Left renal pelvis (tissue), 4 donors: ENCODE measurements at places on chromosomes 5 and 9. TPM values are rescaled to one million over a fixed set of nuclear protein-coding genes. Genes with fewer than 3 reads are reported as not detected.

FAM200C gene
- polyA plus RNA-seq: 15.8 TPM

- no peak for DNase-seq
Measured at GRCh38 chr5:44390351-44390750, 1.1 kb upstream of the FGF10 start.

DNA sequence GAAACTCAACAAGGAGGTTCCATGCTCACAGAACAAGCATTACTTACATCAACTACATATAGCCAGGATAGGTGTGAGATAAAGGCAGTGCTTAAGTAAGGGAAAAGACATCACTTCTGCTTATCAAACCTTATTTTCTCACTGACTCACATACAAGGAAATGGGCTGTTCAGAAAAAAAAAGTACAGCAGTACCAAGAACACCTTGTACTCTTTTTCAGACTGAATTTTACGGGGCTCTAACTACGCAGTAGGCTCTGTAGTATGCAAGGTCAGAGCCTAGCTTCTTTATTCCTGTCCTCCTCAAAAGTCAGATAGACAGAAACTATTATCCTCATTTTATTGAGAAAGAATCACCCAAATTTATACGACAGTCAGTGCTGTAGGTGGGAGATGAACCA is 5.8 kb downstream of the PSMB7 start:
- no peak for DNase-seq

DNA sequence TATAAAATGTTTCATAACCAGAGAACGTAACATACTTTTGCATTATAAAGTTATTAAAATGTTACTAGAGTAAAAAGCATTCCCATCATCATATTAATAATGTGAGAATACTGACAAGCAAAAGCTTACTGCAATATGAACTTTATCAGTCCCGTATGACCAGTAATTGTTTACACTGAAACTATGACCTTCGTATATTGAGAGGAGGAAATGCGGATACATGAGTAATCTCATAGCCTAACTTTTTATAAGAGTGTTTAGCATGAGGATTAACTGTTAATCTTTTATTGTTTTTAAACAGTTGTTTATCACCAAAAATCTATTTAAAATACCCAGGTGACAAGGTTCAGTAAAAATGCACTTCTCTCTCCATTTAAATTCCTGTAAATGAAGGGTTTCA is 272.4 kb downstream of the SLF1 start:
- no peak for DNase-seq

GRCh38 chr9:76709020-76709419 is 55.2 kb upstream of the PCA3 start:
- no peak for DNase-seq
